MCF 10A (cell line): ENCODE measurements at places on chromosomes 16 and 17.
A peak's percentile ranks its signal among the peaks of the same experiment; 100 is the strongest.

GRCh38 chr17:21542991-21543390 is 149.3 kb upstream of the KCNJ18 start:
- DNase-seq = no peak

DNA sequence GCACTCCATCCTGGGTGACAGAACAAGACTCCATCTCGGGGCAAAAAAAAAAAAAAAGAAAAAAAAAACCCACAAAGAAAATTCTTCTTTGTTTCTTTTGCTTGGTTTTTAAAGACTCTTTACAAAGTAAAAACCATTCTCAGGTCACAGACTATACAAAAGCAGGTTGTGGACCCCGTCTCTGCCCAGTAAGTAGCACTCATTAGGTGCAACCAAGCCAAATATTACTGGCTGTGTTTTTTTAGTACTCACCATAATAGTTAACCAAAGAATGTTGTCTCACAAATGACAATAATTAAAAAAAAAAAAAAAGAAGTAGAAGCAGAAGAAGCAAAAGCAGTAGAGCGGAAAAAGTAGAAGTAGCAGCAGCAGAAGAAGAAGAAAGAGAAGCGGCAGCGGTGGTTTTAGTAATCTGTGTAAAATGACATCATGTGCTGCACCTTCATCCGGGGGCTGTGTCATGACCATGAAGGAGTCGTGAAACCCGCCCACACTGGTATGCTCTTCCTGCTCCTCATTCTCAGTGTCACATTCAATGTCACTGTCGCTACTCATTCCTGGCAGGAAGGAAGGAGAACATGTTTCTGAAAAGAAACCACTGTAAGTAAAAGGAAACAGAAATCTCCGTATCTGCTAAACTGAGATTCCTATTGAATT is 105.4 kb downstream of the TRIM37 start:
- DNase-seq = no peak

DNA sequence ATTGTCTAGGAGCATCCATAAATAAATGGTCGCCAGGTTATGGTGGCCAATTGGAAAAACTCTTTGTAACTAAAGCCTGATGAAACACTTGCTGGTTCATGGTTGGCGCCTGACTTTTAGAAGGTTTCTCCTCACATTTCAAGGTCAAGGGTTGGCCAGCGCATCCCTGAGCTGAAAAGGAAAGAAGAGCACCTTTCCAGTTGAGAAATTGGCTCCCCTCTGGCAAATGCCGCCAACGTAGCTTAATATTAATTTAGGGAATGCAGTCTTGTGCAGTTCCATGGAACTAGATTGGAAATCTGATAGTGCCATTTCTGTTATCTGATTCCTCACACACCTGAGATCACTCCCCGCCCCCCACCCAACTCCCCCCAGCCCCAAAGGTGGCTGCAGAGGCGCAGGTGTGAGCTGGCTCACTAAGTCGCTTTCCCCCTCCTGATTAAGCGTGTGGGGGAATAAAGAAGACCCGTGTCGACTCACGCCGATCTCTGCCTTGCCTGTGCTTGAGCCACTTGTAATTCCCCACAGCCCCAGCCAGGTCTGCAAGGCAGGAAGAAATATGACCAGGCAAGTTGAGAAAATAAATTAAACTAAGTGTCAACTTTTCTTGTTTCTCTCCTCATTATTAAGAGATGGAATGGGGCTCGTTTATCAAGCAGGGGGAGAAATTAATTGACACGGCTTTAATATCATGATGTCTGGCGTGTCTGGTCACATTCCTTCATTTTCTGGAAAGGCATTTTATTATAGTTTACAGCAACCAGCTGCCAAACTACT is 157.7 kb downstream of the CCDC182 start:
- DNase-seq = no peak

GRCh38 chr17:20010099-20010863 is 1.1 kb downstream of the SPECC1 start:
- peak; percentile 63 for DNase-seq

DNA sequence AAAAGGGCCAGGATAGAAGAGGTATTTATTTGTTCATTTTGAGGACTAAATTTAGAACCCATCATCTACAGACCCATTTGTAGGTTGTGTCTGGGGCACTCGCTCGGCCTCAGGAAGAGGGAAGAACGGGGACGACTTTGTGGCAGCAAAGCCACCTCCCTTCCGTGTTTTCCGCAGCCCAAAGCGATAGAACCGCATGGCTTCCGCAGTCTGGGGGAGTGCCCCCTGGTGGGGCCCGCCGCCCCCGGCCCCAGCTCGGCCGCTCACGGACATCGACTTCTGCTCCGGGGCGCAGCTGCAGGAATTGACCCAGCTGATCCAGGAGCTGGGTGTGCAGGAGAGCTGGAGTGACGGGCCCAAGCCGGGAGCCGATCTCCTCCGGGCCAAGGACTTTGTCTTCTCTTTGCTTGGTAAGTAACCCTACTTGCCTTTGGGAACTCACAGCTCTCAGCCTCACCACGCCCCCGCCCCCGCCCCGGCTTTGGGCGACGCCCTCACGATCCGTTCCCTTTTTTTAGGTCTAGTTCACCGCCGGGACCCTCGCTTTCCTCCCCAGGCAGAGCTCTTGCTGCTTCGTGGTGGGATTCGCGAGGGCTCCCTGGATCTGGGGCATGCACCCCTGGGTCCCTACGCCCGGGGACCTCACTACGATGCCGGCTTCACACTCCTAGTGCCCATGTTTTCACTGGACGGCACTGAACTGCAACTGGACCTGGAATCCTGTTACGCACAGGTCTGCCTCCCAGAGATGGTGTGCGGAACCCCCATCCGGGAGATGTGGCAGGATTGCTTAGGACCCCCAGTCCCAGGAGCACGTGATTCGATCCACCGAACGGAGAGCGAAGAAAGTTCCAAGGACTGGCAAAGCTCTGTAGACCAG is 681 bp downstream of the TMEM102 start:
- peak; percentile 67 for DNase-seq

- DNase-seq = no peak
These were observed 13.1 kb downstream of the FMNL1 start for GRCh38 chr17:45234641-45235415.

- no peak for DNase-seq
These were observed 106.4 kb downstream of the BANP start for GRCh38 chr16:88057656-88058055.

- DNase-seq = no peak
These were observed 3.1 kb downstream of the CTC1 start for GRCh38 chr17:8244768-8245167.

DNA sequence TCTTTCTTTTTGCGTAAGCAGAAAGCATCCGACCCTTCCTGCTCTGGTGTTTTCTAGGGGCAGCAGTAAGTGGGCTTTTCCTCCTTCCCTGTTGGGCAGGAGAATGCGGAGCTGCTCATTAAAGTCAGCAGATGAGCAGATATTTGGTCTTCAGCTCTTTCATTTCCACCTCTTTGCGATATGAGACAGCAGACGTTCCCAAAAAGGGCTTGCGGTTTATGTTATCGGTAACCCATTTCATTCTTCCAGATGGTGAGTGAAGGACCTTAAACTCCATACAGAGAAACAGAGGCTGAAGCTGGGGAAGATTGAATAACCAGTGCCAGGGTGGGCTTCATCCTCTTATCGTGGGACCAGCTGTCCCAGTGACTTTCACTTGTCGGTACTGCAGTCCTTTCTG is 40.7 kb downstream of the KSR1 start:
- DNase-seq = no peak

GRCh38 chr17:43341715-43342588 is 56.8 kb upstream of the ARL4D start:
- DNase-seq = peak; percentile 59

- DNase-seq = no peak
These were observed 16.2 kb downstream of the RPH3AL start for GRCh38 chr17:336110-337021.

DNA sequence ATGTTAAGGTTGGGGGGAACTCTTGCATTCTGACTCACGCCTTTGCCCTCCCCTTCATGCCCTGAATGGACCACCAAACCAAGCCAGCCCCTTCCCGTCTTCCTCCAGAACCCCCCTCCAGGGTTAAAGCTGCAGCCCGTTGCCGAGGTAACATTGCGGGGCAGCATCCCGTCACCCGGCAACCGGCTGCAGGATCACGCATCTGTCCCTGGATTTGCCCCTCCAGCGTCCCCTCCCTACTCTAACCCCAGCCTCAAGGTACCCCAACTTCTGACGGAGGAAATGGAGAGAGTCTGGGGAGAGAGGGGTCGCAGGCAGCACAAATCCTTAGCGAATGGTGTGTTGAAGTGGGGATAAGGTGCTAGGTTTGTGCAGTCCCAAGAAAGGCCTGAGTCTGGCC is 563 bp upstream of the NLGN2 start:
- DNase-seq = no peak

- no peak for DNase-seq
These were observed 2.1 kb upstream of the CHMP6 start for GRCh38 chr17:80989586-80989913.

- no peak for DNase-seq
These were observed 136.1 kb downstream of the CLEC16A start for GRCh38 chr16:11080327-11080967.

DNA sequence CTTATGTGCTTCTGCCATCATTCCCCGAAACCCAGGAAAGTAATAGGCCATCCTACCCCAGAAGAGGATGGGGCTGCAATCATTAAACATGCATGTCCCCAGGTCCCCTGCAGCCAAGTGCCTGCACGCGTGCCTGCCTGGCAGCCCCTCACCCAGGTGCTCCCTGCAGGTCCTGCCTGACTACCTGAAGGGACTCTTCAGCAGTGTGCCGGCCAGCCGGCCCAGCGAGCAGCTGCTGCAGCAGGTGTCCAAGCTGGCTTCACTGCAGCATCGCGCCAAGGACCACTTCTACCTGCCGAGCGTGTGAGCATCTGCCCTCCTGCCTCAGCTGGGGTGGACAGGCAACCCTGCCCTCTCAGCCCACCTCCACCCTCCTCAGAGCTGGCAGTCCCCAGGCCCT is 16.2 kb upstream of the ALKBH5 start:
- no peak for DNase-seq

DNA sequence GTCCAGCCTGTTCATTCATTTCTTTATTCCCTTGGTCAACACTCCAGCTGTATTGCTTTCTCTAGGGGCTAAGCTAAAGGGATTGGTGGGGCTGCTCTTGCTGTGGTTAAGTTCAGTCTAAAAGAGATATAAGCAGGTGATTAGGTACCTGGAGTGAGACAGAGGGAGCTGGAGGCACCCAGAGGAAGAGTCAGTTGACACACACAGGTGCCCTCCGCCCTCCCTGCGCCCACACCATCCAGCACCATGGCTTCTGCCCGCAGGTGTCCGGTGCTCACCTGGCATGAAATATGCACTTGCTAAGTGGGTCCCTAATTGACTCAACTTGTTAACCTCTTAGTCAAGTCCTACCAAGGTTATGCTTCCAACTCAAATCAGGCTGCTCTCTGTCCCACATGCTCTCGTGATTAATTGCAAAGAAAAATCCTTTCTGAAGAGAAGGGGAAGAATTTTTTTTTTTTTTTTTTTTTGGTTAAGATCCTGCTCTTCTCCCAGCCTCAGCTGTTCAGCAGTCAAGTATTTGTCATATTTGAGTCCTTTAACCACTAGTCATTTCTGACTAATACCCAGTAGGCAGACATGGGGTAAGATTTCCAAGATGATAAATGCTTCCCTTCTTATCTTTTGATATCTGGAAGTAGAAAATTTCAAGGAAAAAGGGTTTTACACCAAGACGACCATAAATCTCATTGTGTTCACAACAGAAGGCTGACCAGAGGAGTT is 199.8 kb upstream of the WSCD1 start:
- DNase-seq = no peak

DNA sequence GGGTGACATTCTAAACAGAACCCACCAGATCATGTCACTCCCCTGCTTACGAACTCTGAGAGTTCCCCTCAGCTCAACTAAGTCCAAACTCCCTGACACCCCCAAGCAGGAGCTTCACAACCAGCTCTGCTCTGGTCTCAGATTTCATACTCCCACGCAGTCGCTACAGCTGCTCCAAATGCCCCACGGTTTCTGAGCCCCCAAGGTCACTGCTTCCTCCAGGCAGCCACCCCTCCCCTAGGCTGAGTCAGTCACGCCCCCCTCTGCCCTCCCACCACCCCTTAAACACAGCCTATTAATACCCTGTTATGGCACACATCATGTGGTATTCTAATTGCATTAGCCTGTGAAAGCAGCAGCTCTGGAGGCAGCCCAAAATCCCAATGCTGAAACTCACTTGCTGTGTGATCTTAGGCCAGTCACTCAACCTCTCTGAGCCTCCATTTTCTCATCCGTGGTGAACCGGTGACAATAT is 51.5 kb downstream of the GSG1L start:
- no peak for DNase-seq

GRCh38 chr17:44362949-44363612 is 572 bp downstream of the FAM171A2 start:
- no peak for DNase-seq

GRCh38 chr17:77145612-77146245 is 5.0 kb downstream of the SEC14L1 start:
- DNase-seq = no peak

- no peak for DNase-seq
These were observed 19.5 kb downstream of the CTU2 start for GRCh38 chr16:88725609-88726407.

DNA sequence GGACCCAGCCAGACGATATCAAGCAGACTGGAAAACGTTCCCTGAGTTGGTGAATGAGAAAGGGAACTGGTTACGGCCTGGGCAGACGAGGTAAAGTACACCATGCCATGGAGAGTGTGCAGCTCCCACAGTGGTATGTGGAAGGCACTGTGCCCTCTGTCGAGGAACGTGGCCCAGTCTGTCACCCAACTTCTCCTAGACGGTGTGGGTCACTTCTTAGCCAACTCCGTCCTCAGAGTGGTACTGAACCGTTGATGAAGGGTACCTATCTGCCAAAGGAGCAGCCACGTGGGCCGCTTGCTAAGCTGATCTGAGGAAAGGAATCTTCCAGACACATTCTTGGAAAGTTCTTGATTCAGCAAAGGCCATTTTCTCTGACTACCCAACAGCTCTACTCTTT is 56.0 kb upstream of the AXIN2 start:
- DNase-seq = no peak

DNA sequence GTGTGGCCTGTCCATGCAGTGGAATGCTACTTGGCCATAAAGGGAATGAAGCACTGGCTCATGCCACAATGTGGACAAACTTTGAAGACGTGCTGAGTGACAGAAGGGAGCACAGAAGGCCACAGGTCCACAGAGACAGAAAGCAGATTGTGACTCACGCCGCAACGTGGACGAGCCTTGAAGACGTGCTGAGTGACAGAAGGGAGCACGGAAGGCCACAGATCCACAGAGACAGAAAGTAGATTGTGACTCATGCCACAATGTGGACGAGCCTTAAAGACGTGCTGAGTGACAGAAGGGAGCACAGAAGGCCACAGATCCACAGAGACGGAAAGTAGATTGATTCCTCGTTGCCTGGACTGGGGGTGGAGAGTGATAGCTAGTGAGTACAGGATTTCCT is 19.2 kb downstream of the ZC3H18 start:
- no peak for DNase-seq

- DNase-seq = no peak
These were observed 45.7 kb upstream of the TOB1 start for GRCh38 chr17:50911890-50912289.
